ENCODE measurements at places on chromosomes 5 and 9.

- DNase-seq: no peak
Measured at GRCh38 chr9:136806631-136807201, 1.0 kb upstream of the RABL6 start.

GRCh38 chr5:168869615-168870227, 290.6 kb upstream of the PANK3 start:
- no peak for DNase-seq

- DNase-seq: no peak
Measured at GRCh38 chr5:62271370-62271769, 34.6 kb upstream of the KIF2A start.

- DNase-seq: peak; percentile 53
Measured at GRCh38 chr5:179475208-179475751, 75.1 kb upstream of the RUFY1 start.

- DNase-seq: peak; percentile 76
Measured at GRCh38 chr5:109689740-109690241, at the start of gene MAN2A1. MAN2A1 (plus strand) TSS chr5:109689927; CDS start chr5:109690418, 491 bp downstream.

DNA sequence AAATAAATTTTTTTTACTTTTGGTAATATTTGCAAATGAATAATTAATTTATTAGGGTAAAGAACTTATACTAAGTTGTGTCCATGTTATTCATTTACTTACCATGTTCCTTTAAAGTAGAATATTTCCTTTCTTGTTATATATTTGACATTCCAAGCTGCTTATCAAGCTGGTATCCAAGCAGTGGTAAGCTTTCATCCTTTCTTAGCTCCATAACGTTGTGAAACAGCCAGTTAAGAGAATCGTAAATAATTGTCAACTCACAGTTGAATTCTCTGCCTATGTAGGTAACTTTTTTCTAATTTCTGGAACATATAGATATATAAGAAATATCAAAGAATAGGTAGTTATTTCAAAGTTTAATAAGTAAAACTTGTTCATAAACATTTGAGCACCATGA, 36.4 kb downstream of the SLC30A5 start:
- DNase-seq: no peak

GRCh38 chr5:135126688-135127438, 92.8 kb upstream of the PITX1 start:
- peak; percentile 64 for DNase-seq

DNA sequence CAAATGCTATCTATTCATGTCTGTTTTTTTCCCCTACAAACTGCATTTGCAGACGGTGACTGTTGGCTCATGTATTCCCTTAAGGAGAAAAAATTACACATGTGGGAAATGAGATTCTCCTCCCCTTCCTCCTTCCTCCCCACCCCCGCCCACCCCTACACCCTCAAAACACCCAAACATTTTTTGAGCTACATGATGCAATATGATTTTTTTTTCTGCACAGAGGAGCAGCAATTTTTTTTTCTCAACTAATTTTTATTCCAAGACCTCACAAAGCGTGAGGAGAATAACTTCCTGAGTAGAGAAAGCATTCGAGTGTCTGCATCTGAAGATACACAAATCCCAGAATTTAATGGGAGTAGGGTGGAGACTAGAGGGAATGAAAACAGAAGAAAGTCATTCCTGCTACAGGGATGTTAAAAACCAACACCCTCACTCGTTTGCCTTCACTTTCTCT, 118.1 kb downstream of the PRDM6 start:
- no peak for DNase-seq

GRCh38 chr5:153983885-153984284, 54.8 kb downstream of the FAM114A2 start:
- DNase-seq: no peak

DNA sequence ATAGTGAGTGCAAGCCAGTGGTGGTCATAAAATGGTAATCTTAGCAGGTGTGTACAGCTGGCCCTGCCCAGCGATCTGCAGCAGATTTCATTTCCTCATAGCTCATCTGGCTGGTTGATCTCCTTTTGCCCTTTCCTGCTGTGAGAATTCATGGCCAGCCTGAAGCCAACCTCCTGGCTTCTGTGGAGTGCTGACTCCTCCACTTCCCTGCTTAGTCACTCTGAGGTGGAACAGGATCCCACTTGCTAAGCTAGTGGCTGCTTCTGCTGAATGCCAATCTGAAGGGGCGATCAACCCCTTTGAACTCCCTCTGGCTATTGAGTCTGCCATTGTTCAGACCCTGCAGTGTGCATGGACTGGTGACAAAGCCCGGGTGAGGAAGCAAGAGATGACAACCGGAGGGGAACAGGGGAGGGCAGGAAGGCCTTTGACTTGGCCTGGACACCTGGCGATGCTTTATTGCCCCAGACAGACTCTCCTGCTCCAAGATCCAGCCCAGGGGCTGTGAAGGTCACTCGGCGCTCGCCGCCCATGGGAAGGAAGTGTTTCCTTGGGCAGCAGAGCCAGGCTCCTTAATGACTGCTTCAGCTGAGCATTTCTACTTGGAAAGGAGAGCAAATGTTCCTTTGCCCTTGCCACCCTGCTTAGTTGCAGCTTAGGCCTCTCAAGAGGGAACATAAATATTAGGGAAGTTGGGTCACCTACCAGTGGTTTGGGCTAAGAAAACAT, 341.1 kb downstream of the ZSWIM6 start:
- DNase-seq: peak; percentile 57

DNA sequence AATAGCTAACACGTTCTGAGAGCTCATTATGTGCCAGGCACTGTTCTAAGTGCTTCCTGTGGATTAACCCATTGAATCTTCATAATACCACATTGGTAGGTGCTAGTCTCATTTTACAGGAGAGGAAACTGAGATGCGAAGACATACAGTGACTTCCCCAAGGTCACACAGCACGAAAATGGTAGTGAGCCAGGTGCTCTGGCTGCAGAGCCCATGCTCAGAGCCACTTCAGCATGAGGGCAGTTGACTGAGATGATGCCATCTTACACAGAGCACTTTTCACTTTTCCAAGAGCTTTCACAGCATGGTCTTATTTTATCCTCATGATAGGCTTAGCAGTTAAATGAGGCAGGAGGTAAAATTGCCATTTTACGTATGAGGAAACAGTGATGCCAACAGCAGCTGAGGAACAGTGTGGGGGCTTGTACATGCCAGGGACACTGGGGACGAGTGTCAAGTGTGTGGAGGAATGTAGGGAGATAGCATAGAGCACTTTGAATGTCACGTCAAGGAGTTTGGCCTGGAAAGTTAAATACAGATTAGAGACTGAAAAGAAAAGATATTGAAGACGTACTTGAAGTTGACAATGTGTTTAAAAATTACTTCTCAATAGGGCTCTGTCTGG, 180.0 kb downstream of the KIF4B start:
- no peak for DNase-seq

- no peak for DNase-seq
Measured at GRCh38 chr5:31981361-31981945, 192.7 kb downstream of the GOLPH3 start.

DNA sequence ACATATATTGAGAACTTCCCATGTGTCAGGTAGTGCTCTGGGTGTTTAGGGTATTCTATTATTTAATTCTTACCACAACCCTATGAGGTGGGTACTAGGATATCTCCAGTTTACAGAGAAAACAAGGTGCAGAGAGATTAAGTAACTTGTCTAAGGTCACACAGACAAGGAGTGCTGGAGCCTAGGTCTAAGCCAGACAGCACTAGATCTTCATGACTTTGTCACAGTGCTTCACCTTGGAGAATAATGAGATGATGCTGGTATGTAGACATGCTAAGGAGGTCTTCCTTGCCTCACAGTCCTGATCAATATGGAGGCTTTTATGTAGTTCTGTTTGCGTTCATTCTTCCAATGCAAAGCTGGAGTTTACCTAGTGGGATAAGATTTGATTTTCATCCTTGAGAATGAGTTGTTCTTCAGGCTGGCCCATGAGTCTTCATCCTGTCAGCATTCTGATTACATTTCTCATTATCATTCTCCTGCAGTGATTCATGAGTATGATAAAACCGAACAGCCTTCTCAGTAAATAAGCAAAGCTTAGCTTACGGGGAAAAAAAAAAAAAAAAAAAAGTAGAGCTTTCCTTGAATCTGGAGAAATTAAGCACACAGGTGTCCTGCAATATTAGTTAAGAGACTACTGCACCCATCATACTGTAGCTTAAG, 176.3 kb downstream of the C9orf152 start:
- no peak for DNase-seq

- no peak for DNase-seq
Measured at GRCh38 chr5:142584891-142585290, 101.0 kb downstream of the FGF1 start.

GRCh38 chr5:142012186-142012785, 541 bp downstream of the GNPDA1 start:
- DNase-seq: no peak

- no peak for DNase-seq
Measured at GRCh38 chr5:102139029-102139428, 157.1 kb downstream of the SLCO4C1 start.

- no peak for DNase-seq
Measured at GRCh38 chr9:3746296-3747275, 220.8 kb upstream of the RFX3 start.

GRCh38 chr9:70954596-70955143, 166.8 kb downstream of the TRPM3 start:
- DNase-seq: no peak

- DNase-seq: no peak
Measured at GRCh38 chr5:92337772-92338234, 954.7 kb upstream of the ARRDC3 start.

GRCh38 chr5:166529200-166529599, 1762.2 kb upstream of the WWC1 start:
- DNase-seq: no peak

- no peak for DNase-seq
Measured at GRCh38 chr5:52705720-52706119, 82.0 kb upstream of the ITGA1 start.

GRCh38 chr5:78545406-78545805, 103.2 kb downstream of the LHFPL2 start:
- no peak for DNase-seq

GRCh38 chr9:135565141-135565628, 3.6 kb downstream of the PAEP start:
- DNase-seq: no peak

- no peak for DNase-seq
Measured at GRCh38 chr5:61808091-61808490, 476.0 kb downstream of the ZSWIM6 start.

DNA sequence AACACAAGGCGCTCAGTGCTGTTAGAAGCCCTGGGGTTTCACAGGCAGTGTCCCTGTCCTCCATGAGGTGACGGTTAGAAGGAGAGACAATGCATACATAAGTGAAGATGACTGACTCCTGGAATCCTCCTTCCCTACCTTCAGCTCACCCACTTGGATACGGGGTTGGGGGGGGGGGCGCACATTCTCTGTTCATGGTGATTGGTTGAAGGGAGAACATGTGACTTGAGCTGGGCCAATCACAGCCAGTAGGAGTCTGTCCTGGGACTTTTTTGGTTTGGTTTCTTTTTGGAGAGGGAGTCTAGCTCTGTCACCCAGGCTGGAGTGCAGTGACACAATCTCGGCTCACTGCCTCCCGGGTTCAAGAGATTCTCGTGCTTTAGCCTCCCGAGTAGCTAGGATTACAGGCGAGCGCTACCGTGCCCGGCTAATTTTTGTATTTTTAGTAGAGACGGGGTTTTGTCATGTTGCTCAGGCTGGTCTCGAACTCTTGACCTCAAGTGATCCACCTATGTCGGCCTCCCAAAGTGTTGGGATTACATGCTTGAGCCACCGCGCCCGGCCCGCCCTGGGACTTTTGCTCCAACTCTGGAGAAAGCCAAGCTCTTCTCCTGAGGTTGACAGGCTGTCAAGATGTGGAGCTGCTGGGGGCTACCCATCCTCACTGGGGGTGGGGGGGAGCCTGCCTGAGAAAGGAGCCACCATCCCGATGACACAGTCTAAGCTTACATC, 30.8 kb downstream of the SH3PXD2B start:
- no peak for DNase-seq

GRCh38 chr5:105688227-105688792, 1982.4 kb downstream of the EFNA5 start:
- DNase-seq: no peak

DNA sequence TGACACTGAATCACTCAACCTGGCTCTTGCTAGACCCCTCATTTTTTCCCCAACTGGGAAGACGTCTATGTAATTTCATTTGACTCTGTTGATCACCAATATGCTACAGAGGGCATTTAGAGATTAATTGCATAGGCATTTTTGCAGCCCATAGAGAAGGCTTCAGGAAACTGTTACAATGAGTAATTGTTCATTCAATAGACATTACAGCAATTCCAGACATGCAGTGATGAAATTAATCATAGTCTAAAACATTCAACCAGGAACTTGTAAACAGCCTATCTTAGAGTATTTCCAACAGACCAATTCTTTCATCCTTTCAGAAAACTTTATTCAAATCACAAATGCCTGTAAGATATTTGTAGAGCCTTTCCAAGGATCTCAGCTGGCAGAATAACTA, 122.3 kb downstream of the MARCHF11 start:
- DNase-seq: no peak

DNA sequence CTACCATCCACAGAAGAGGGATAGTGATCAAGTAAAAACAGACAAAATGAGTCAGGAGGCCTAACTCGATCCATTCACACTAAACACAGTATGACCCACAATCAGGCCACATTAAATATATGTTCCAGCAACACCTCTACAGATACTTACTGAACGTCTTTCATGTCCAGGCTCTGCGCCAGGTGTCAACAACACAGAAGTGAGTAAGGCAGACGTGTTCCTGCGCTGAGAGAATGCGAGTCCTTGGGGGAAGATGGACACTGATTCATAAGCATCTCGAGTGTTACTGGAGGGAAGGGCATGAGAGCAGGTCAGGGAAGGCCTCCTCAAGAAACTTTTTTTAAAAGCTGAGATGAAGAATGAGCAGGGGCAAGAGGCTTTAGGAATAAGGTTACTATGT, 164.3 kb upstream of the CLINT1 start:
- DNase-seq: no peak

DNA sequence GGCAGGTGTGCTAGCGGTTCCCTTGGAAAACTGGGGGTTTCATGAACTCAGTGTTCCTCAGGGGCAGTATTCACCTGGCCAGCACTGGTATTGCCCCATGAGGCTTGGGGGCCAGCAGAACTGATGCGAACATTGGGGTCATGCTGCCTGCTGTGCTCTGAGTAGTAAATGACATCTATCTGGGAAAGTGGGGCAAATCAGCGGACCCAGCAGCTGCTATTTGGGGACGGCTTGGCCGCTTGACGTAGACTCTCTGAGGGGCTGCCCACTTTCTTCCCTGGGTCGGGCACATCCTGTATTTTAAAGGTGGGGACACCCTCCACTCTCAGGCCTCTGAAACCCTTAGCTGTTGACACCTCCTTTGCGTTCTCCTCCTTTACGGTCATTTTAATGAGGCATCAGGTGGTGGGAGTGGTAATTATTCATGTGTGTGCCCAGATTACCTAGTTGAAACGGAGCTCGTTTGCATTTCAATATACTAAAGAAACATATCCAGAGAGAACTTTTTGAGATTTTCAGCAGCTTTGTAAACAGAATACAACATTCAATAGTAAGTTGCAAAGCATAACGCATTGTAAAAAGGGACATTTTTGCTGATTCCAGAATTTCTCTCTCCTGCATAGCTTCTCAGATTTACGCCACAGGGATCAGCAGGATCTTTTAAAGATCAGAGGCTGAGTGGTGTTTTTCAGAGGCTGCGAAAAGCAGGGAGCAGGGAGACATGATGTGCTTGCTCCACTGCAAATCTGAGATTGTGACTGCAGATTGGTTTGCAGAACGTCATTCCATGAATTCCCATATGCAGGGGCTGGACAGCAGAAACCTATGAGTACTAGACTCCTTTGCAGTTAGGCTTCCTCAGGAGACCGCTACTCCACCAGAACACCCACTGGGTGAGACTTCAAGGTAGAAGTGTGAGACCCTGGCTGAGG, 56.8 kb upstream of the ZFR start:
- DNase-seq: no peak
